SK-N-DZ (cell line): ENCODE measurements at places on chromosomes 2 and 18.
A peak's percentile ranks its signal among the peaks of the same experiment; 100 is the strongest.

DNA sequence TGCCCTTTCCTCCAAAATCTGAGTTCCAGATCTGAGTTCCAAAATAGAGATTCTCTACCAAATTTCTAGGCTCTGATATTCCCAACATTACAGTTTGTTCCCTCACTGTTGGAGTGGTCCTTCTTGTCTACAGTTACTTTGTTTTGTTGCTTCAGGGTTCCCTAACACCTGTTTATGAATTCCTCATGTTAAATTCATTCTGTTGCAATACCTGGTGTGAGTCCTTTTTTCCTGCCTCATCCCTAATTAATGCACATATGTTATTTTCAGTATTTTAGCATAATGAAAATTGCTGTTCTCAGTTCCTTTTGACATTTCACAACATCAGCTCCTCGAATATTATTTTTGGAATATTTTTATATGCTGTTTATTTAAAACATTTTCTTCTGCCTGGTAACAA is 16.2 kb downstream of the SERPINB13 start:
- no peak for DNase-seq

DNA sequence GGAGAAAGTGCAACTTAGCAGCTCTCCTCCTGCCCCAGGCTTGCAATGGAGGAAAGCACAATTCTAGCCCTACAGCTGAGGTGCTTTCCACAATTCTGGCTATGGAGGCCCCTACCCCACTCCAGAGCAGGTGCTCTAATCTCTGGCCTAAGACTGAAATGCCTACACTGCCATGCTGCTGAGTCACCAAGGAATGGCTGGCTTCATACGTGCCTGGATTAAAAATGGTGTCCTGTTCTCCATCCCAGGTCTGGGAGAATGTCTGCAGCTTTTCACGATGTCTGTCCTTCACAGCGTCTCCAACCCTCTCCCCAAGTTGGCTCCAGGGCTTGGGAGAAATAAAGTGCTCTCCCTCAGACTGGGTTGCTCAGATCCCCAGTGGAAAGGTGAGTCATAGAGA is 48.5 kb downstream of the MBOAT2 start:
- no peak for DNase-seq

DNA sequence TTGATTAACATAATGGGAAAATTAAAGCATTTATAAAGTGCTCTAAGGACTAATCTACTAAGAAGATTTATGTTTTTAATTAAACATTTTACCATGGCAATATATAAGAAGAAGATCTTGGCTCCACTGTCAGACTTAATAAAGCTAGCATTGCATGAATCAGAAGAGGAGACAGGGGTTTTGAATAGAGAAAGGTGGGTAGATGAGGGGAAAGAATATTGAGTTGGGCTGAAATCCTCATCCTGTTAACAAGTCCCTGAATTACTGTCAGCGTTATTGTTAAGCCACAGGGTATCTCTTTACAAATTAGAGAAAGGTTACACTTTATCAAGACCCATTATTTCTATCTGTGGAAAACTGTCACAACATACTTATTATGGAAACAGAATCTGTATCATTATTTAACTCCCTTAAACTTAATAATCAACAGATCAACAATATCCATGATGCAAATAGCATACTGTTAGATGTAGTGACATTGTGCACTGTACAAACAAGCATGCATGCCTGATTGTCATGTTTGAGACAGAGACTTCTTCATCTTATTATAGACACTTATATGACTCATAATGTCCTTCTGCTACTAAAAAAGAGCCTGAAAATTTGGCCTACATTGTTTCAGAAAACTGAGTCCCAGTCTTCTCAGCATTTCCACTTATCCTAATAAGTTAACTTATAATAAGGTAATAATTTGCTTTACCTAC is 304.1 kb downstream of the NRXN1 start:
- no peak for DNase-seq

- DNase-seq = no peak
Measured at GRCh38 chr2:54560146-54560881, 104.2 kb downstream of the SPTBN1 start.

DNA sequence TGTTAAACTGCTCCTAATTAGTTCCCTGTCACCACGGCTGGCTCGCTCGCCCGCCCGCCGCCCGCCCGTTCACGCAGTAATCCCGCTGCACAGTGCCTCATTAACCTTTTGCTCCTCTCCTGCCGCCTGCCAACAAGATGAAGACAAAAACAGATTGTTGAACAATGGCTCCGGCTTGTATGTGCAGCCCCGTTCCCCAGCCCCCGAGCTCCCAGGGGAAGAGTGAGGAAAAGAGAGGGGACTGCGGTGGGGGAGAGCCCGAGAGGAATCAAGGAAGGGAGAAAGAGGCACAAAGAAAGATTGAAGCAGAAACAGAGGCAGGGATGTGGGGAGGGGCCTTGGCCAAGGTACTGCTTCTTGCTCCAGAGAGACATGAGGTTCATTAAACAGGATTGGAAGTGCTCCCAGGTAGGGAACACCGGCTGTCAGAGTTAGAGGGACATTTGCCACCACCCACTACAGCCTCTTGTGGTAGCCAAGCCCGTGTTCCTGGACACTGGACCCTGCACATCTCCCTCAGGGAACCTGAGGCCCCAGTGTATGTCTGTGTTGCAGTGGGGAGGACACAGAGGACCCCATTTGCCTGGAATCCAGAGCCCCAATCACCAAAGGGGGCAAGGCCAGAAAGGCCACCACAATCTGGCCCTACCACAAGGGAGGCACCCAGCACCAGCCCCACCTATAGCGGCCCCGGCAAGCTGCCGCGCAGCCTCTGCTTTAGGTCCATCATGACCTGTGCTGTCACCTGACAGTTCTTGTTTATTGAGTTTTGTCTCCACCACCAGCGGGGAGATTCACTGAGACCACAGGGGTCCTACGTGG is 38.1 kb downstream of the EMX1 start:
- no peak for DNase-seq

- DNase-seq = no peak
Measured at GRCh38 chr2:230578106-230578505, 134.5 kb upstream of the CAB39 start.

DNA sequence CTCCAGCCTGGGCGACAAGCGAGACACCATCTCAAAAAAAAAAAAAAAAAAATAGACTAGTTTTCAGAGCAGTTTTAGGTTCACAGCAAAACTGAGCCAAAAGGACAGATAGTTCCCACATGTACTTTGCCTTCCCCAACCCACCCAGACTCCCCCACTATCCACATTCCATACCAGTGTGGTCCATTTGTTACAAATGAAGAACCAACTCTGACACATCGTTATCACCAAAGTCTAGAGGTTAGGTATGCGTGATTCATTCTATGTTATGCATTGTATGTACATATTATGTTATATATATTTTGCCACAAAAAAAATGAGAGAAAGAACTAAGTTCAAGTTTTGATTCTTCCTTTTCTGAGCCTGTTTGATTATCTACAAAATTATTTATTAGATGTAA is 3.5 kb downstream of the DUSP11 start:
- no peak for DNase-seq

DNA sequence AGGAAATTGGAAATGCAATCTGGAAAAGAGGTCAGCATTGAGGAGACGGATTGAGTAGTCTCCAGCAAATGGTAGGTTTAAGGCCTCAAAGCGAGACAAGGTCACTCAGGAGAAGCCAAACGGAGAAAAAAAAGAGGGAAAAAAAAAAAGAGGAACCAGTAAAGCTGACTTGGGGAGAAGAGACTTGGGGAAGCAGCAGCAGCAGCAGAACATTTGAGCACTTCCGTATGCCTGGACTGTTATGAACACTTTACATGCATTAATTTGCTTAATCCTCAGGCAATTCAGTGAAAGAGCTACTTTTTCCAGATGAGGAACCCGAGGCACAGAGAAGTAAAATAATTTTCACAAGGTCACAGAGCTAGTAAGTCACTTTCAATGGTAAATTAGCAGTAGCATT is 81.3 kb downstream of the OSBPL6 start:
- DNase-seq = no peak

- DNase-seq = peak; percentile 45
Measured at GRCh38 chr2:168518555-168519066, 62.5 kb downstream of the CERS6 start.

DNA sequence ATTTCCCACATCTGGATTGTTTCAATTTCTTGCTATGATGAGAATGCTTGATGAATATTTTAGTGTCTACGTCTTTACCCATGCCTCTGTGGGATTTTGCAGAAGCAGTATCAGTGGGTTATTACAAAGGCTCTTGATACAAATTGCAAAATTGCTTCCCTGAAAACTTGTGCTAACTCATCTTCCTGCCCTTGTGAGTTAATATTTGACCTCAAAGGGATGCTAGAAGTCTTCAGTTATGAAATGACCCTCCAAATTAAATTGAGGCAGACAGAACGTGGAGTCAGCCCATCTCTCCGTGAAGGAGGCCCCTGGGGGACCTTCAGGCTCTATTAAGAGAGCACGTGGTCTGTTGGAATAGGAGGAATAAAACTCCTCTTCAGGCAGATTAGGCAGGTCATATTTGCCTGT is 239.2 kb upstream of the HS6ST1 start:
- no peak for DNase-seq

GRCh38 chr2:112277596-112278220 is 2.3 kb downstream of the ZC3H6 start:
- DNase-seq = no peak

DNA sequence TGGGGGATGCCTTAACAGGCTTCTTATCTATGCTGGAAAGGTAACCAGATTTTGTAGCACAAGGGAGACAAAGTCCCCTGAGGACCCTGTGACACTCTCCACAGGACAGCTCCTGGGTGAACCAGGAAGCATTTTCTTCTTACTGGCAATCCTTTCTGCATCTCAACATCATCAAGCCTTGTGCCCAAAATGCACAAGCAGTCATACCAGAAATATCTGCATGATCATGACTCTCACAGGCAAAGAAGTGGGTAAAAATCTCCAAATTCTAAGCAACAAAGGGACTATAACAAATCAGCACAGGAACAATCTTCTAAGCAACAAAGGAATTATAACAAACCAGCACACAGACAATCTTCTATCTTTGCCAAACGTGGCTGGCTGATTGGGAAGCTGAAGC is 99.1 kb upstream of the CD226 start:
- DNase-seq = no peak

DNA sequence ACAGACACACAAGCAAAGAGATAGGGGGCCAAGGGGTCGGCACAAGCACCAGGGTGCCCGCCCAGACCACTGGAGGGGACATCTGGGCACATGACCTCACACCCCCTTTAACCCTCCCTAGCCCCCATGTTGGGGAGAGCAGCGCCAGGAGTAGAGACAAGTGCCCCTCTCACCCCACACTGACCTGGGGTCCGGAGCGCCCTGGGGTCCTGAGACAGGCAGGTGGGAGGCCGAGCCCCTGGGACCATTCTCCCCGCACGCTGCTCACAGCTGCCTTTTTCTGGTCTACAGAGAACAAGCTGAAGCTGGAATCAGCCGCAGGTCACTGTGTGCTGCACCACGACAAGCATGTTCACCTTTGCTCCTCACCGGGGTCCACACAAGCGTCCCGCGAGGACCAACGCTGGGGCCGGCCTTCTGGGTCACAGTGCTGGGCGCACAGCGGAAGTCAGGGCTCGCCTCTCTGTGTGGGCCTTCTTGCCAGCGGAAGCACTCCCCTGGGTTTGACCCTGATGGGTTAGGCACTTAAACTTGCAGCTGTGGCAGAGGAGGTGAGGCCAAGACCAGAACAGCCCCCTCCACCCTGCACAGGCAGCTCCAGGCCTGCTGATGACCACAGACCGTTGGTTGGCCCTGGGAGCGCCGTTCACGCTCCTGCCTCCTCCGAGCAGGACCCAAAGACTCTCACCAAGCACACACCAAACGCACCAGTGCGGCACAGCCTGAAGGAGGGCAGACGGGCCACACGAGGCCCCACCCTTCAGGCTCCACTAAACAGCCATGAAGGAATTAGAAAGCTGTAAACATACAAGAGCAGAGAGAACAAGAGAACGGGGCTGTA is 275.3 kb downstream of the EIPR1 start:
- DNase-seq = no peak

DNA sequence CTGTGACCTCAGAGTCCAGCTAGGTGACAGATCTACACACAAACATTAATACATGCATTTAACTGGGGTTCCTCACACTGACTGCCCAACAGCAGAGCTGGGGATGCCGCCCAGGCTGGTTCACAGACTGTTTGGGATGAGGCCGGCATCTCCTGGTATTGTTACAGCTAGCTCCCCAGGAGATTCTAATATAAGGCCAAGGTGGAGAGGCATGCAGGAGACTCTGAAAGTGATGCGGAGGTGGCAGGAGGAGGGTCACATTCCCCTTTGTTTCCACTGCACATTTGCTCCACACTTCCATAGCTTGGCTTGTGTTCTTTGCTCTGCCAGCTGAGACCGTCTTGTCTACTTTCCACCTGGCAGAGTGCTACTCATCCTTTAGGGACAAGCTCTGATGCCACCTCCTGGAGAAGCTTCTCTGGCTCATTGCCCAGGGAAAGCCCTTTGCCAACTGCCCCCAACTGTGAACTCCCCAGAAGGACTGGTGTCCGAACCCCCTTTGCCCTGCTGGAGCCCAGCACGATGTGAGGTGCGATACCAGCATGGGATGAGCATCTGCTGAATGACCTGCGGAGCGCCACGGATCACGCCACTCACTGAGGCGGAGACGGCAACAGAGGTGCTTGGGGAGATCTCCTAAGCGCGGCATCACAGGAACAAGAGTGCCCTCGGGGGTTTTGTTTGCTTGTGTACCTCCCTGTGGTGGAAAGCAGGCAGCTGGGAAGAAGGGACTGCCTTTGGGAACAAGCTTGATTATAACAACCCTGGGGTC is 88.8 kb downstream of the UXS1 start:
- no peak for DNase-seq

- DNase-seq = no peak
Measured at GRCh38 chr2:40041422-40042382, 262.6 kb upstream of the THUMPD2 start.

- peak; percentile 73 for DNase-seq
Measured at GRCh38 chr2:27264753-27265535, 2.1 kb upstream of the SLC30A3 start.

GRCh38 chr2:230706053-230706521 is 6.6 kb upstream of the CAB39 start:
- DNase-seq = no peak

DNA sequence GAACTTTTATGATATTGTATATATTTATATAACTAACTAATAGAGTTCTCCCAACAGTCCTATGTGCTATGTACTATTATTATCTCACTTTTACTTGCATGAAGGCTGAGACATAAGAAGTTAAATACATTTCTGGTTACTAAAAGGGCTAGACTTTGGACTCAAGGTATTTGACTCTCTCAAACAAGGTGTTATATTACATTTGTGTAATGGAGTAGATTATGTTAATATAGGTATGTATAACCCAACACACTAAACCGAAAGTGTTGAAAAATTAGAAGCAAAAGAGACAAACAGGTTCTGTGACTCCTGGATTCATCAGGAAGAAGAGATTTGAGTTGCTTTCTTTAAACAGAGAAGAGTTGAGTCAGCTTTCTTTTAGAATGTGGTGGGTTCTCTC is 733.6 kb upstream of the ZEB2 start:
- no peak for DNase-seq

GRCh38 chr2:208686665-208687064 is 280.1 kb downstream of the PTH2R start:
- no peak for DNase-seq
